ENCODE measurements at places on chromosomes 12 and 14.

- DNase-seq: no peak
Observed at GRCh38 chr14:71803539-71804260, 128.5 kb upstream of the RGS6 start.

GRCh38 chr14:32020882-32021281 lies 56.2 kb upstream of the ARHGAP5 start:
- DNase-seq: no peak

DNA sequence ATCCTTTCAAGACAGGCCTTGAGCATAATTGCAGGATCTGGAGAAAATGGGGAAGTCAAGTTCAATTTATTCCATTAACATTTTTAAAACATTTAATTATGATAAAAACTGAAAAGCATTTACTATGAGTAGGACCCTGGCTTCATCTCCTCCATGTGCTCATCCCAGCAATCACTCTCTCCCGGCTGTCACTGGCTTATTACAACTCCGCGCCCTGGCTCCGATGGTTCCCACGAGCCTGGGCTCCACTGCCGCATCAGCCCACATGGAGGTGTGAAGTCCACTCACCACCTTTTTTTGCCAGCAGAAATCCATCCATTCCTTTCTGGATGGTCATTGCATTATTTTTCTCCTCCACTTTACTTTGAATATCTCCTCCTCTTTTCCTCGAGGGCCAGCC lies 194.4 kb downstream of the EMP1 start:
- no peak for DNase-seq

DNA sequence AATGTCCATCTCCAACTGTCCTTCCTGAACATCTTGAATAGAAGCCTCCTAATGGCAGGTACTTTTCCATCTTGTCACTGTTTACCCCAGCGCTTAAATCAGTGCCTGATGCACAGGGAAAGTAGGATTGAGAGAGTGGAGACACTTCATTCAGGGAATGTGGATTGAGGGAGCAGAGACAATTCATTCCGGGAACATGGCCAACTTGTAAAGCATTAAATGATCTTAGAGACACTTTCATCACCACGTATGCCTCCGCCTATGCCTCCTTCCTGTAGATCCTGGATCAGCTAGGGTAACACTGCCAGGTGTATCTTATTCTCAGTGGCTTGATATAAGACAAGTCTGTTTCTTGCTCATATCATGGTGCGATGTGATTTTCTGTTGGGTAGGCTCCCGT lies 67.6 kb upstream of the CSRP2 start:
- DNase-seq: no peak

DNA sequence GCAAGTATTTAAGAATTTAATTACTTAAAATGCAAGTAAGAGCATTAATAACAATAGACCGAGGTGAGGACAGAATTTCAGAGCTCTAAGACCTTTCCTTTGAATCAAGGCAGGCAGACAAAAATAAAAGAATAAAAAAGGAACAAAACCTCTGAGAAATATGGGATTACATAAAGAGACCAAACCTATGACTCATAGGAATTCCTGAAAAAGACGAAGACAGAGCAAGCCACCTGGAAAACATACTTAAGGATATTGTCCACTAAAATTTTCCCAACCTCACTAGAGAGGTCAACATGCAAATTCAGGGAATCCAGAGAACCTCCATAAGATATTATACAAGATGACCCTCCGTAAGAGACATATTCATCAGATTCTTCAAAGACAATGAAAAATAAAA lies 325.1 kb downstream of the AEBP2 start:
- no peak for DNase-seq

DNA sequence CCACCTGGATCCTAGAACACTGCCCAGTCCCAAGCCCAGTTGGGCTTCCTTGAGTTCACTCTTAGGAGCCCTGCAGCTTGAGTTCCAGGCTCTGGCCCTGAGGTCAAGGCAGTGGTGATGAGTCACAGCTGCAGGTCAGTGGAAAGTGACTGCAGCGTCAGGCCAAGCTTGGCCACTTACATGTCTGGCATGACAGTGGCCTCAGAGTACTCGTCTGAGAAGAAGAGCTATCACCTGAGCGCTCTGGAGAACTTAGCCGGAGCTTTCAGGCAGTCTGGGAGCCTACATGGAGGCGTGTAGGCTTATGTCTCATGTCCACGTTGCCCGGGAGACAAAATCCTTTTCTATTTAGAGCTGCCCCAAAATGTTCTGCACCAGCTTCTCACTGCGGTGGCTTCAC lies 75.6 kb downstream of the ARL6IP4 start:
- DNase-seq: no peak

GRCh38 chr14:24351517-24351916 lies 11.7 kb upstream of the RIPK3 start:
- DNase-seq: no peak

DNA sequence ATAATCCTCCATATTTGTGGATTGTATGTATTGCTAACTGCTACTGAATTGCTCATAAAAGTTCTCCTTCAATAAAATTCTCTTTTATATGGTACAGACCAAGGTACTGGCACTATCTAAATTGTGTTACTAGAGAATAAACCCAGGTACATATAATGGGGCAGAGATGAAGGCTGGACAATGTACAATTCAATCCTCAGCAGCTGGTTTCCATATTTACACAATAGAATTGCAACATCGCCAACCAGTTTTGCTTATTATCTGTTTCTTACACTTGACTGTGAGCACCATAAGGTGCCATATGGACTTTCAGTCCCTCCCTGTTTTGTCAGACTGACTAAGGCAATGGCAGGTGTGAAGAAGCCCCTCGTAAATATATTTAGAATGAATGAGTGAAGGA lies 18.1 kb downstream of the KITLG start:
- no peak for DNase-seq

DNA sequence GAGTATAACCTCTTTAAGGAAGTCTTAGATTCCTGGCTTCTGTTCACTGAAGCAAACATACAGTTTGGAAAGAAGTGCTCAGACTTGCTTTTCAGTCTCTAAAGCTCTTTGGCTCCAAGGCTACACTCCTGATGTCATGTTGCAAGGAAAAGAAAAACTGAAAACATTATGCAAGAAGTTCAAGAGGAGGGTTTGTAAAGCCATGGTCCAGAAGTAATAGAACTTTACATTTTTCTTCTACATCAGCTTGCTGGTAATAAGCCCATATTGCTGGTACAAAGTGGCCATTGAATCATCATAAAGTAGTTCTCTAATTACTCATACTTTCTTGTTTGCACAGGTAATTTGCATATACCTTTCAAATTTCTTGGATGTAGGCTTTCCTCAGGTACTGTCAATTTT lies 83.6 kb downstream of the BBS10 start:
- no peak for DNase-seq

GRCh38 chr14:40623643-40624042 lies 983.0 kb upstream of the LRFN5 start:
- DNase-seq: peak; percentile 83

DNA sequence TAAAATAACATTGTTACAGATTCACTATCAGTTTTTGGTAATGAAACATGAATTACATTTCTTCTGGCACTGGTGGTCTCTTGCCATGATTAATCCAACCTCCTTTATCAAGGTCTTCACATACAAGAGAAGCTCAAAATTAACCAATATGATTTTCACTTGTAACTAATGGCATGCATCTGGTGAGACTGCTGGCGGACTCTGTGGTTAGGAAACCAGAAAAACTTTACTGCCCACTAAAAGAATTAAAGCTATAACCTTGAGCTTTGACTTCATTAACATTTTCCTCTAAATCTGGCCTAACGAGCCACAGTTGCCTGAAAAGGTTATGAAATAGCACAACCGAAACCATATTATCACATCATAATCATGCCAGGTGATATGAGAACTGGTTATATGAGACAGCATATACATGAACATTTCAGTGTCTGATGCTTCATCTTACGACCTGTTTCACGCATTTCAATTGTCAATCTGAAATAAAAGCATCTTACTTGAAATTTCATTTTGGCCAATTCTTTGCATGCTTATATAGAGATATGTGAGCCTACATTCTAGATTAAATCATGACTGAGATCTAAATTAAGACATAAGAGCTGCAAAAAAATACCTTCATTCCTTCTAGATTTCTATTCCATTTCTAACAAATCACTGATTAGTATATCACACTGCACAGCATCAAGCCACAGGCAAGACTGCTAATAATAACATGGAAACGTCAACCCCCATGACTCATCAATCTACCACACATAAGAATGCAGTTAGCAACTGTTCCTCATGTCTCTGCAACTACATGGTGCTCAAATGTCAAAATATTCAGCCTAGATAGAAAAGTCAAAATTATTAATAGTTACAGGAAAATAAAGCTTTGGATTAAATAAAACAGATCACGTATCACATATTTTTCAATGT lies 89.3 kb downstream of the OSBPL8 start:
- DNase-seq: no peak

- DNase-seq: peak; percentile 86
Observed at GRCh38 chr12:64733857-64734256, 25.3 kb downstream of the GNS start.
